OCI-LY7 (cell line): ENCODE measurements at places on chromosomes 1 and 21.
A peak's percentile ranks its signal among the peaks of the same experiment; 100 is the strongest.

GRCh38 chr1:161388639-161389038 lies 21.0 kb upstream of the CFAP126 start:
- peak; percentile 24 for DNase-seq

DNA sequence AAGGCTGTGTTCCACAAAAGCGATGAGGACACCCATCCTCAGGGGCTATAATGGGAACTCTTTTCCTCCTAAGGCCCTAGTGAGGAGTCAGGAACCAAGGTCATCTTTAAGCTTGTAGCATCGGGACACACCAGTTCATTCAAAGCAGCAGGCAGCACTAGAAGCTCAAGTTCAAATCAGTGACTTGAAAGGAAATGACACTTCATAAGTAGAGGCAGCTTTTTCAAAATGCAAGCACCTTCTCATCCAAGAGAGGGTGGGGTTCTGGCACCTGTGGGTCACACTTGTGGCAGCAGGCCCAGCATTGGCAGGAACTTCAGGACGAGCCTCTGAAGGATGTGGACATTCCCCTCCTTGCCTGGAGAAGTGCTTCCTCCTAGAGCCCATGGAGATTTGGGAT lies 496.3 kb downstream of the KIF26B start:
- DNase-seq: no peak

DNA sequence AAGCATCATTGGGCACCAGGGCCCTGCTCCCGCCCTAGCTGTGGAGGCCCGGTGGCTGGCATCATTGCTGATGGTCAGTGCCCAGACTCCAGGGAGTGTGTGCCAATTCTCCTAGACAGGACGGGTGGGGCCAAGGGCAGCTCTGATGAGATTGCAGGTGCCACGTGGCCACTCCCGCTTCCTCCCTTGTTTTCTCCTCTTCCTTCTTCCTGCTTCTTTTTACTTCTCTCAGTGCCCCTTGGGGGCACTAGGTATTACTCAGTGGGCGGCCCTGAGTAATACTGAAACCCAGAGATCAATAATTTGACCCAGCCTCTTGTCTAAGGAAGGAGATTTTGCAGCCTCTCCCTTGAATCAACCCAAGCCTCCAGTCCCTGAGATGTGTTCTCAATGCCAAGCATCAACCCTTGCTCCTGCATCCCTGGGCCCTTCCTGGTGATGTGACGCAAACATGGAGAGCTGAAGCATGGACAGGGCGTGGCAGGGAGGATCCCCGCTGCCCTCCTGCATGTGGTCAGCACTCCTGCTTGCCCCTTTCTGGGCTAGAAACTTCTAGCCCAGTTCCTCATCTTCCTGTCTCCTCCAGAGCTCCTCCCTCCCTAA lies 32.4 kb downstream of the CDK18 start:
- no peak for DNase-seq

DNA sequence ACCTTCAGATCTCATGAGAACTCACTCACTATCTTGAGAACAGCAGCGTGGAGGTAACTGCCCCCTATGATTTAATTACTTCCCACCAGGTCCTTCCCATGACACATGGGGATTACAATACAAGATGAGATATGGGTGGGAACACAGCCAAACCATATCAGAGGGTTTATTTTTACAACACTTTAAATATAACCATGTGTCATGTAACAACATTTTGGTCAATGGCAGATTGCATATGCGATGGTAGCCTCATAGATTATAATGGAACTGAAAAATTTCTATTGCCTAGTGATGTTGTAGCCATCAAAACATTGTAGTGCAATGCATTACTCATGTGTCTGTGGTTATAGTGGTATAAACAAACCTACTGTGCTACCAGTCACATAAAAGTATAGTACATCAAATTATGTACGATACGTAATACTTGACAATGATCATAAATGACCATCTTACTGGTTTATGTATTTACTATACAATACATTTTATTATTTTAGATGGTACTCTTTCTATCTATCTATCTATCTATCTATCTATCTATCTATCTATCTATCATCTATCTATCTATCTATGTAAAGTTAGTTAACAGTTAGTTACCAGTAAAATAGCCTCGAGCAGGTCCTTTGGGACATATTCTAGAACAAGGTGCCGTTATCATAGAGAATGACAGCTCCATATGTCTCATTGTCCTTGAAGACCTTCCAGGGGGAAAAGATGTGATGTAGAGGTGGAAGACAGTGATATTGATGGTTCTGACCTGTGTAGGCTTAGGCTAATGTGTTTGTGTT lies 12.6 kb upstream of the S100B start:
- no peak for DNase-seq

DNA sequence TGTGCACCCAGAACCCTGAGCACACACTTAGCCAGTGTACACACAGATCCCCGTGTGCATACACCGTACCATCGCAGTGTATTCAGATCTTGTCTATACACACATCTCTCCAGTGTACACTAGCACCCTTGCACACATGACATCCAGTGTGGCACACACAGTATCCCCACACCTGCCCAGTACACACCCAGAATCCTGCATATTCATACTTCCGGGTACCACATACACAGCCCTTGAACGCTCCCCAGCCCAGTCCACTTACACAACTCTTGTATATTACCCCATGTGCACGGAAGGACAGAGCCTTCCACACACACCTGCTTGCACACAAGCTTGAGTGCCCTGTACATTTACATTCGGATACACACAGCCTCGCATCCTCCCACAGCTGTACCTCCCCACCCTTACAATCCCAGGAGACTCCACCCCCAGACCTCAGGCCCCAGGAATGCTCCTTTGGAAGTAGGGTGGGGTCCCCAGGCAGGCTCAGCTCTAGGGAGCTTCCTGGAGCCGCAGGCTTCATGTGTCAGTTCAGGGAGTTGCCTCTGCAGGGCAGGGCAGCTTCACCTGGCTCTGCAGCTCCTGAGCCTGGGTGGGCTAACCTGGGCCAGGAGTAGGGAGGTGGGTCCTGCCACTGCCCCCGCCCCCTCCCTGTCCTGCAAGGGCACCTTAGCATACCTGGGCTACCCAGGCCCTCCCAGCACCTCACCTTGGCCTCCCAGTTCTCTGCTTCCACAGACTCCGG lies 46.2 kb downstream of the AHDC1 start:
- DNase-seq: no peak

GRCh38 chr1:227910511-227911153 lies 37.1 kb downstream of the WNT9A start:
- DNase-seq: no peak

- peak; percentile 41 for DNase-seq
These were observed 7.6 kb downstream of the TTF2 start for GRCh38 chr1:117067533-117068370.

DNA sequence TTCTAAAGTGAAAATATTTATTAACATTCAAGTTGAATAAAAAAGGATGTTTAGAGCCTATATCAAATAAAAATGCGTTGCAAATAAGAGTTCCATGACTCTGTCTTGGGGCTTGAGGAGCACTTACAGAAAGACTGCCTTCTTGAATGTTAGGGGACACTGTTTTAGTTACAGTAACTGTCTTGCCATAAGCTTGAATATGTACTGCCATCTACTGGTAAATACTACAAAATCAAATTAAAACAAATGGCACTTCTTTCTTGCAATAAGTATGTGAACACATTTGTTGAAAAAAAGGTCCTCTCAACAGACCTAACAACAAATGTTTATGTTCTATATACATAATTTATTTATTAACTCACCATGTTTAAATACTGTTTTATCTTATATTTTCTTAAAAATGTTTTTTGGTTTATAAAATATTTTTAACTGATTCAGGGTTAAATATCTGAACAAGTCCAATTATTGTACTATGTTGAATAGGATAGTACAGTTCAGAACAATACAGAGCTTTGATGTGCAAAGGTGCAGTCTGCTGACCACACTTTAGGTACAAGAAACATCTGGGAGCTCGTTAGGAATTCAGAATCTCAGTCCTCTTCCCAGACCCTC lies 199.5 kb downstream of the LRRIQ3 start:
- peak; percentile 43 for DNase-seq
